ENCODE measurements at places on chromosomes 4 and X.

DNA sequence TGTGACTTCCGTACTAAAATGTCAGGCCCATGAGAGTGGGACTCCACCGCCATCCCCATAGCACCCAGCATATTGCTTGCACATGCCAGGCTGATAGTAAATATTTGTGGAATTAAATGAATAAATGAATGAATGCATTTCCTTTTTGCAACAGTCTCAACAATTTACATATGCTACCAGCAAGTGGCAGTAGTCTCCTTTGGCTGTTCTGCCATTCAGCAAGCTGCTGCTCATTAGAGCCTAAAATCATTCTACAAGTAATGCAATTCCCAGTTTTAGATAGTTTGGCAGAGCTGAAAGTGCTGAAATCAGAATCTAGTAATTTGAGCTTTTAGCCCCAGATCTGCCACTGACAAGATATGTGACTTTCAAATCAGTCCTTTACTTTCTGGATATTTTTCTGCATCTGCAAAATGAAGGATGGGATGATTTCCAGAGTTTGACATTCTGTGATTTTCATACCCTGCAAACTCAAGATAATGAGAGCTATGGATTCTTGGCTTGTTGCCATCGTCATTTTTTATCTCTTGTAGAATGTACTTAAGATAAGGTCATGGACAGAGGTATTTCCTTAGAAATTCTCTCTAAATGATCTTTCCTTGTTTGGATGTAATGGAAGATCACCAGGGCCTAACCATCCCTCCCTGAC lies 35.7 kb upstream of the INTS6L start:
- H3K36me3 ChIP-seq = no peaks in the 10 kb centered on the region
- no peak for DNase-seq
- no peak overlapping the region for H3K4me3 ChIP-seq
- H3K27me3 ChIP-seq = no peaks in the 10 kb centered on the region
- H3K4me1 ChIP-seq = no peaks in the 10 kb centered on the region

DNA sequence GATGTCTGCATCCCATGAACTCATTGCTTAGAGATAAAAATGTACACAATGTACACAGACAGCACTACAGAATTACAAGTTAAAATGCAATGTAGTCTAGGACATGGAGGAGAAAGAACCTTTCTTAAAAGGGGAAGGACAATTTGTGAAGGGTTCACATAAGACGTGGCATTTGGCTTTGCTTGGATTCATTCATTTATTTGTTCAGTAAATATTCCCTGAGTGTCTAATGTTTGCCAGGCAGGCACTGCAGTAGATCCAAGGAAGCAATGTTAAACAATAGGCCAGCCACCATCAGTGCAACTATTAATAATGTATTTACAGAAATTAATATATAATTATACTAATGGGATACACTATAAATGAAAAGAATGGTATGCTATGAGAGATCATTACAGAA lies 94.4 kb downstream of the GRIA2 start:
- no peaks in the 10 kb centered on the region for H3K36me3 ChIP-seq
- H3K4me3 ChIP-seq = no peak overlapping the region
- no peaks in the 10 kb centered on the region for H3K4me1 ChIP-seq

GRCh38 chr4:26126143-26126718 lies 194.6 kb upstream of the RBPJ start:
- no peaks in the 10 kb centered on the region for H3K4me1 ChIP-seq
- no peak overlapping the region for H3K27ac ChIP-seq
- H3K4me3 ChIP-seq = no peak overlapping the region
- no peaks in the 10 kb centered on the region for H3K27me3 ChIP-seq
- H3K36me3 ChIP-seq = no peaks in the 10 kb centered on the region

DNA sequence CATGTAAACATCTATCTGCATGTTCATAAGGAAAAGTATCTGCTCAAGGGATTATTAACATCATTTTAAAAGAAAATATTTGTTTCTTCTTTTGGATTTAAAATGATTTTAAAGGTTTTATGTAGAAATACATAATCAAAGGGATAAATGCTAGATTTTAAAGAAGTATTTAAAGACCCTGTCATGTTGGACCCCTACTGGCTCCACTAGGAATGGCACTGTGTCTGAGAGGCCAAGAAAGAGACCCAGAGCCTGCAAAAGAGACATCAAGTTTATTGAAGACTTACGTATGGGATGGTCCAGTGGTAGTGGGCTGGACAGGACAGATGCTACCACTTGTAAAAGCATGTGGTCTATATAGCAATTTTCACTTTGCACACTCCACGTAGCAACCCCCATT lies 78.7 kb upstream of the PCDH18 start:
- peaks cover 39% of the 10 kb centered on the region for H3K4me1 ChIP-seq
- no peak overlapping the region for H3K27ac ChIP-seq
- H3K36me3 ChIP-seq = 0 out of 2 replicates have a peak, but pooled peaks cover 4% of the 10 kb centered on the region
- no peak overlapping the region for H3K4me3 ChIP-seq
- peak; percentile 32 for DNase-seq
